ENCODE measurements at places on chromosomes 4 and X.

DNA sequence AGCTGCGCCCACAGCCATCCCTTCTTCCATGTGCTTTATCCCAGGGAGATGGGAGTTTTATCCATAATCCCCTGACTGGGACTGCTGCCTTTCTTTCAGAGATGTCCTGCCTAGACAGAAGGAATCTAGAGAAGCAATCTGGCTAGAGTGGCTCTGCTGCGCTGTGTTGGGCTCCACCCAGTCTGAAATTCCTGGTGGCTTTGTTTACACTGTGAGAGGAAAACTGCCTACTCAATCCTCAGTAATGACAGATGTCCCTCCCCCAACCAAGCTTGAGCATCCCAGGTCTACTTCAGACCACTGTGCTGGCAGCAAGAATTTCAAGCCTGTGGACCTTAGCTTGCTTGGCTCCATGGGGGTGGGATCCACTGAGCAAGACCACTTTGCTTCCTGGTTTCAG lies 116.9 kb upstream of the AR start:
- H3K4me3 ChIP-seq = no peak overlapping the region
- H3K27ac ChIP-seq = no peak overlapping the region
- no peaks in the 10 kb centered on the region for H3K27me3 ChIP-seq
- DNase-seq = no peak

DNA sequence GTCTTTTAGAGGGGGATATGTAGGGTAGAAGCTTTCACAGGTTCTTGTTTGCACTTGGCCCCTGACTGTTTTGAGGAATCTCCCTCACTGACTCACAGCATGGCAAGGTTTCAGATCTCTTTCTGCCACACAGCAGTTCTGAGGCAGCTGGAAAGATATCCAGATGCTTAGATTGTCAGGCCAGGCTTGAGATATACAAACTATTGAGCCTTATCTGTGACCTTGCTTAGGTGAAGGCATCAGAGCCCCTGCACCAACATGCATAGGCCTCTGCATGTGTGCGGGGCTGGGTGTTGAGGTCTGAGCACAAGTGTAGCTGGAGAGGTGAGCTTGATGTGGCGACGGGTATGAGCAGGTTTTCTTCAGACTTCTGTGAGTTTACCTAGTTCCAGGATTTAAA lies 80.9 kb upstream of the MSANTD1 start:
- DNase-seq = no peak
- no peak overlapping the region for H3K4me3 ChIP-seq
- H3K27ac ChIP-seq = no peak overlapping the region
- no peaks in the 10 kb centered on the region for H3K36me3 ChIP-seq
- no peaks in the 10 kb centered on the region for H3K4me1 ChIP-seq
- no peaks in the 10 kb centered on the region for H3K27me3 ChIP-seq

DNA sequence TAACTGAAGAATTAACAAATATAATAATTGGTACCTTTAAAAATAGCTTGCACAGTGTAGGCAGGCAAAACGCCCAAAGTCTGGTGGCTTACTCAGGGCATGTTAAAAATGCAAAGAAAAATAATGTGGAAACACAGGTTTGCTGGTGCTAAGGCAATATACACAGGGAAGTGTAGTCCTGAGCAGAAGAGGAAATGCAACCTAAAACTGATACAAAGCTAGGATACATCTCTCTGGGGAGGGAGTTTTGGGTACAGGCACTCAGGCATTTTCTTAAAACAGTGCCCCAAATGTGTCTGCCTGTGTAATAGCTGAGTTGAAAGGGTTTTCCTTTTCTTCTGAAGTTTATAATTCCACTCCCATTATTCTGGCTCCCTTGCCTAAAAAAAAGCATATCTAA lies 47.4 kb downstream of the TMPRSS11E start:
- no peak overlapping the region for H3K4me3 ChIP-seq
- no peak overlapping the region for H3K27ac ChIP-seq
- H3K27me3 ChIP-seq = no peaks in the 10 kb centered on the region
- H3K36me3 ChIP-seq = no peaks in the 10 kb centered on the region
- no peak for DNase-seq
- no peaks in the 10 kb centered on the region for H3K4me1 ChIP-seq

DNA sequence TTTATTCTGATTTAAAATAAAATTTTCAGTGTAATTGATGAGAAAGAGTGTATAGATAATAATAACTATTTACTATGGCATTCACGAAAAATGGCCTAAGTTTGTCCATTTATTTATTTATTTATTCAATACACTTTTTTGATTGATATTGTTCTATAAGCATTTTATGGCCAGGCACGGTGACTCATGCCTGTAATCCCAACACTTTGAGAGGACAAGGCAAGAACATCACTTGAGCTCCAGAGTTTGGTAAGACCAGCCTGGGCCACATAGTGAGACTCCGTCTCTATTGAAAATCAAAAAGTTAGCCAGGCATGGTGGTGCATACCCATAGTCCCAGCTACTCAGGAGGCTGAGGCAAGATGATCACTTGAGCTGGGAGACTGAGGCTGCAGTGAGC lies 25.7 kb downstream of the GASK1B start:
- H3K27ac ChIP-seq = no peak overlapping the region
- no peak for DNase-seq
- no peaks in the 10 kb centered on the region for H3K27me3 ChIP-seq
- no peak overlapping the region for H3K4me3 ChIP-seq

DNA sequence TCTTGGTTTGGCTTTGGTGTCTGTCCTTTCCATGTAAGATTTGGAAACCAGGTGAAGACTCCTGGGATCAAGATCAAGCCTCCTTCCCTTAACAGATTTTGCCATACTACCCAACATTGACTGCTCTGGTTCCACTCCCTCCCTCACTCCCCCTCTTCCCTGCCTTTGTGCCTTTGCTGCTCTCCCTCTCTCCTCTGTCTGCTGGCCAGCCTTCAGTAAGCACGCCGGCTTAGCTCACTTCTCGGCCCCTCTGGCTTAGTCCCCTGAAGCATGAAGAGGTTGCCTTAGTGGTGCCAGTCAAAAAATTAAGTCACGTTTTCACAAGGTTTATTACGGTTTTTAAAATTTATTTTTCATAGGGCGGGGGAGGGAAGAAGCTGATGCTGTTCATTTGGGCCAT lies 6.0 kb downstream of the GRIA3 start:
- H3K27me3 ChIP-seq = no peaks in the 10 kb centered on the region
- DNase-seq = no peak
- no peaks in the 10 kb centered on the region for H3K4me1 ChIP-seq
- H3K27ac ChIP-seq = no peak overlapping the region
- no peaks in the 10 kb centered on the region for H3K36me3 ChIP-seq
- no peak overlapping the region for H3K4me3 ChIP-seq

Data from SJSA1 (cell line).